HFF-Myc (cell line): ENCODE measurements at places on chromosomes 2 and 18.

DNA sequence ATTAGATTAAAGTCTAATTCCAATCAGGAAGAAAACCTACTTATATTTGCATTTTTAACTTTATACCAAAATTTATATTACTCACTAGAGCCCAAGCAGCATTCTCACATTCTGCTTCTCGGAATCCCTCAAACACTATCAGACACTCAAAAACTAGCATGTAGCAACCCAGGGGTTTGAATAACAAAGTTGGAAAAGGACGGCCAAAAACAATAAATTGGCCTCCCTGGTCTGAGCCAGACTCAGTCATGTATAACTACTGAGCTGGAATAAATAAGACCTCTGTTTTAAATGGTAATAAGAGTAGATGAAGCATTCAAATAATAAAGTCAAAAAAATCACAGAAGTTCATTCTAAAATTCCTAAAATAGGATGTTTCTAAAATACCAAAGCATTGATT, 290.9 kb downstream of the IRS1 start:
- no peak for DNase-seq

DNA sequence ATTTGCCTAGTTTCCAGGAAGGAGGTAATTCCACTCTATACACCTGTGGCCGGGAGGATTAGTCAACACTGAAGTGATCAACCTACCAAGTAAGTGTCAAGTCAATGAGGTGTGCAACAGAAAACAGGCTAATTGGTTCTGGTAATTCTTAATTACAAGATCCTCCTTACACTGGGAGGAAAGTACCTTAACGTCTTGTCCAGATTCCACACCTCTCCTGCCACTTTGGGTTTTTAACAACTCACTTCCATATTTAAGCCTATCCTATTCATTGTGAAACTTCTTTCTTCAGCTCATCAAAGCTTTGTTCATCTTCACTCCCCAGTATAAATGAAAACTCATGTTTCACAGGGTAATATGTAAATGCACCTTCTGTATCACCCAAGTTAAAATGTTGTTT, 22.0 kb upstream of the MAP4K4 start:
- DNase-seq: no peak

DNA sequence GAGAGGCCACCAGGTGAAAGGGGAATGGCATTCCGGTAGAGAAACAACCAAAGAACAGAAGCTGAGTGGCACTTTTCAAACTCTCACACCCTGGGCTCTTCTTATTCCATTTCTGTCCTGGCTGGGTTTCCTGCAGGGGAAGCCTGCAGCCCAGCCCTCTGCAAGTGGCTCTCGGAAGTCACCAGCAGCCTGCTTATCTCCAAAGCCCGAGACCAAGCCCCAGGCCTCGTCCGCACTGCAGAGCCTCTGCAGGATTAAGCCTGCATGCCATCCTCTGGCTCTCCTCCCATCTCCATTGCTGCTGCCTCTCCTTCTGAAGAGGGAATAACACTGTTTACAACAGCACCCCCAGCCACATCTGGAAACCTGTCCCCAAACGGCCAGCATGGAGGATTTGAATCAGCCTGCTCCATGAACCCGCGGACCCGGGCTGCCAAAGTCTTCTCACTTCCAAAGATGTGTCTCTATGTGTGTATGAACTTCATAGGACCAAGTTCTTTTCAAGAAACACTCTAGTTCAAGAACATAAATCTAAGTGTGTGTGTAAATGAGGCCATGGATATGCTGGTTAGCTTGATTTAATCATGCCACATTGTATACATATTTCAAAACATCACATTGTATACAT, 54.2 kb downstream of the DIPK1C start:
- no peak for DNase-seq

DNA sequence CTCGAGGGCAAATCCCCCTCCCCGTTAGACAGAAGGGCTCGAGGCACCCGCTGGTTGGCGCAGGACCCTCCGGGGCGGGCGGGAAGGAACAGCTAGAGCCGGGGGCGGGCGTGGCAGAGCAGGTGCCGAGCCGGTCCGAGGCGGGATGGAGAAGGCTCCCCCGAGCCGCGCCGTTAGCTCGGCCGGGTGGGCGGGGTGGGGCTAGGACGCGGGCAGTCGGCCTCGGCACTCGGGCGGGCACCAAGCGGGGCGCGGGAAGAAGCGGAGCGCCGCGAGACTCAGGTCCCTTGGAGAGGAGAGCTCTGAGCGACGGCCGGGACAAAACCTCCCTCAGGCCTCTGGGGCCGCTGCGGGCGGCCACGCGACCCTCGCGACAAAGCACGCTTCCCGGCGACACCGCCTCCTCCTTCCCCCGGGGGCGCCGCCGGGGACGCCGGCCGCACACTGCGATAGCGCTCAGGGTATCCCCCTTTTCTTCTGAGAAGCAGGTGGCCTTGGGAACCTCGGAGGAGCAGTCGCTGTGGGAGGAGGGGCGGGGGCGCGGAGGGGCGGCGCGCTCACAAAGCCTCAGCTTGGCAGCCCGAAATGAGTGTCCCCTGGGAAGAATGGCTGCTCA, 721 bp downstream of the FHOD3 start:
- DNase-seq: no peak

DNA sequence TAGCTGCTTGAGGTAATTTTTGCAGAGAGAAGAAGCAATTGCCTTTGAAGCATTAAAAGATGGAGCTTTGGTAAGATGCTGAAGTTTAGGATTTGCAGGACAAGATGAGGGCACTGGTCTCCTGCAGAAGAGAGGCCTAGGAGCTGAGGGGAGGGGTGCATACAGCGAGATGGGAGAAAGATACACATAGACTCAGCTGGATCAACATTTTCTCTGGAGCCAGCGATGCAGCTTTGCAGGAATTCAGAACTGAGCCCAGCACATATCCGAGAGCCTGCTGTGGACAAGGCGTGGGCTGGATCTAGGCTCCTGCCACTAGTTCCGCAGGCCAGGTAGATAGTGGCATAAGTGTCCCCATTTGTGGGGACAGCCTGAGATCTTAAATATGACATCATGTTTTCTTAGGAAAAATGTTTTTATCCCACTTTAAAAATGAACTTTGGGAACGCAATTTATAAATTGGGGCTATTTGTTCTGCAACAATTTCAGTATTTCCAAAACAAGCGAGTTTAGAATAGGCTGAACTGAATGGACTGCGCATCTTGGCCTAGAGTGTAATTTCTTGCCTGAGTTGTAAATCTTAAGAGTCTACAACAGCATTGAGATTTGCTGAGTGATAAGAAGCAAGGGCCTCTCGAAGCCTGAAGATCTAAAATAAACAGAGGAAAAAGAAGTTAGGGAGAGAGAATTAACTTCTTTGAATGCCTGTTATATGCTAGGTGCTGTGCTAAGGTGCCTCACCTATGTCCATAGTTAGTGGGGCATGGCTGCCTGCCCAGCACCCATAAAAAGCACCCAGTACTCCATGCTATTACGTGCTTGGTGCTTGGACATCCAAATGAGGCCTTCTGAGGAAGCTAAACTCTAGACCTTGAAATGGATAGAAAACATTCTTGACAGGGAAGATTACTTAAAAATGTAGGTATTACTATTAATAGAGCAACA, 17.3 kb downstream of the GRHL1 start:
- no peak for DNase-seq

DNA sequence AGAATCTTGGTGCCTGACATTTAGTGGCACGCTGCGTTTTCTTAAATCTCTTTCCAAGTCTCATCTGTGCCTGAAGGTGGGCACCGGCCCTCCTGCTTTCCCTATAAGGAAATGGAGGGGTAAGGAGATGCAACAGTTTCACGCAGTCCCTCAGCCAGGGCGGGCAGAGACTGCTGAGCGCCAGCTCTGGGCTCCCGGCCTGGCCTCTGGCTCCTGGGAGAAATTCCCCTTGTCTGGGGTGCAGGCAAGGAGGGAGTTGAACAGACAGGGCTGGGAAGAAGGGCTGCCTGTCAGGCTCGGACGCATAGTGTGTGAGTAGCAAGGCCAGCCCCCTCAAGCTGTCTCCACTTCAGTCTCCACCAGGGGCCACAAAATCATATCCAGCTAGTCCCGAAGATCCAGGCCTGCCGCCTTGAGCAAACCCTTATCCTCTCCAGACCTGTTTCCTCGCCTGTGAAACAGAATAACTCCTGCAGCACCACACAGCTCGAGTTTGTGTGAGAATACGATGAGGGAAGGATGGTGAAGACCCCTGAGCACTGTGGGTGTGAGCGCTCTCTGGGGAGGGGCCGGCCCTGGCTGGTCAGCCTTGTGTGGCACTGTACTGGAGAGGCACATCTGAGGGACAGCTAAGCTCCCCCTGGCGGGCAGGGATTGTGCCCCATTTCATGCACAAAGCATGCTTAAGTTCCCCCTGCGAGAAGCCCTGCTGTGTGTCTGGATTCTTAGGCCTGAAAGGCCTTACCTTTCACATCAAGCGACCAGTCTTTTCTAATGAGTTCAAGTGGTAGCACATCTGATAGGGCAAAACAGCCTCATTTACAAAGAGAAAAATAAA, 33.8 kb downstream of the SDC1 start:
- DNase-seq: no peak

DNA sequence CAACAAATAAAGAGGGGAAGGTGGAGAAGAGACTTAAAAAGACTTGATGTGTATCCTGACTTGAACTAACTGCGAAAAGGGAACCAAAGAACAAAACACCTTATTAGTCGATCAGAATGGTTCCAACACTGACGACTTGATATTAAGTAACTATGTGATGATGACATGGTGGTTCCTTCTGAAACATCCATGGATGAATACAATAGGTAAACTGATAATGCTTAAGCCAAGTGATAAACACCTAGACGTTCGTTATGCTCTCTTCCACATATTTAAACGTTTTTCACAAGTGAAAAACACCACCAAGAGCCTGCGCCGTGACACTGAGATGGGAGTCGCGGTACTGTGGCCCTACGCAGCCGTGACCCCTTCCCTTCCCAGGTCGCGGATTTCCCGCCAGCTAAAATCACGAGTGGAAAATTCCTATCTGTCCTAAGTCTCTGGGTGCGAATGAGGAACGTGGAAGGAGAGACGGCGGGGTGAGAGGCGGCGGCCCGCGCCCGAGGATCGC, 797 bp downstream of the TTC32 start:
- DNase-seq: no peak

- DNase-seq: no peak
These were observed 32.6 kb upstream of the B3GNT2 start for GRCh38 chr2:62163106-62163831.

DNA sequence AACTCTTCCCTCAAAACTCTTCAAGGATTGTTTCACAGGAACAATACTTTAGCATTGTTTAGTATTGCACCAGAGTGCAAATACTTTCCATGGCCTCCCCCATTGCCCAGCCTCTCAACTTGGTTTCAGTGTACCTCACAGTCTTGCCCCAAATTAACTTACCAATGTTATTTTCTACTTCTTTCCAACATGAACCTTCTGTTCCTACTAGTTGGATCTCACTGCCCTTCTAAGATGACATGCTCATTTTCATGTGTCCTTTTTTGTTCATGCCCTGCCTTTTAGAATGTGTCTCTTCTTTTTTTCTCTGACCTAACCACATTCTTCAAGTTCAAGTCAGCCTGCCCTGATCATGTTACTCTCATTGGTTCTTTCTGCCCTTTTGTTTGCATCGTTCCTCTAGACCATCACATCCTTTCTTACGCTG, 4.1 kb downstream of the SPATS2L start:
- DNase-seq: no peak

DNA sequence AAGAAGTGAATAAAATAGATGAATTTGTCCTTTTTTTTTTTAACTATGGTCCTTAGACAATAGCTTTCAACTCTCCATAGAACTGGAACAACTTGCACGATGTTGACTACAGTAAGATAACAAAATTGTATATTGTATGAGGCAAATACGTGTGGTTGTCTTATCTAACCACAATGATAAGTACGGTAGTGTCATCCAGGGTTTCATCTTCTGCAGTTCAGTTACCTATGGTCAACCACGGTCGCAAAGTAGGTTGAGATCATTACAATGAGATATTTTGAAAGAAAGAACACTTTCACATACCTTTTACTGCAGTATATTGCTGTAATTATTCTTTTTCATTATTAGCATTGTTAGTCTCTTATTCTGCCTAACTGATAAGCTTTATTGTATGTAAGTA, 295.2 kb downstream of the PARD3B start:
- DNase-seq: no peak

DNA sequence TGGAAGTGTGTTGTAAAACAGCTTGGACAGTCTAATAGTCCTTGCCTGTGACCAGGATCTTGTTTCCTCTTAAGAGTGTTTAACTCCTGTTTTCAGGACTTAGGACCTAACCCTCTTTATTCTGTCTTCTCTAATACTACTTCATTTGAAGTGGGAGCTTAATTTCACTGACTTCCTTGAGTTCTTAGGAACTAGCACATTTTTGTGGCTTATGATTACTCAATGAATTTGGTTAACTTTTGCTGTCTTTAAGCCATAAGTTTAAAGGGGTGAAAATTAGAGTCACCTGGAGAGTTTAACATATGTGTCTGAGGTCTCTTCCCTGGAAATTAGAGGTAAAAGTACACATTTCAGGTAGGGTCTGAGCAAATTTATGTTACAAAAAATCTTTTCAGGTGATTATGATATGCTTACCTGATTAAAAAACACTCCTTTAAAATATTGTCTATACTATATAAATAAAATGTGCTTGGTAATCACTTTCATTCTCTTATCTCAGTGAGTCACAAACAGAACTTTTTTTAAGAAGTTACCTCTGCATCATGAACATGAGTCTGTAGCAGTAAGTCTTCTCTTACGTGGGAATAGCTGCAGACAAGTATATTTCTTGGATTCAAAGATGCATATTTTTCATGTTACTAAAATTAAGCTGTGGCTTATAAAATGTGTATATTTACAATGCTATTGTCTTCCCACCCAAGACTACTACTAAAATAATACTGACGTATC, 52.7 kb downstream of the ATP9B start:
- DNase-seq: no peak

GRCh38 chr2:238945433-238946150, 97.7 kb downstream of the TWIST2 start:
- DNase-seq: no peak

- no peak for DNase-seq
These were observed 17.9 kb upstream of the LRRTM1 start for GRCh38 chr2:80322311-80322920.

DNA sequence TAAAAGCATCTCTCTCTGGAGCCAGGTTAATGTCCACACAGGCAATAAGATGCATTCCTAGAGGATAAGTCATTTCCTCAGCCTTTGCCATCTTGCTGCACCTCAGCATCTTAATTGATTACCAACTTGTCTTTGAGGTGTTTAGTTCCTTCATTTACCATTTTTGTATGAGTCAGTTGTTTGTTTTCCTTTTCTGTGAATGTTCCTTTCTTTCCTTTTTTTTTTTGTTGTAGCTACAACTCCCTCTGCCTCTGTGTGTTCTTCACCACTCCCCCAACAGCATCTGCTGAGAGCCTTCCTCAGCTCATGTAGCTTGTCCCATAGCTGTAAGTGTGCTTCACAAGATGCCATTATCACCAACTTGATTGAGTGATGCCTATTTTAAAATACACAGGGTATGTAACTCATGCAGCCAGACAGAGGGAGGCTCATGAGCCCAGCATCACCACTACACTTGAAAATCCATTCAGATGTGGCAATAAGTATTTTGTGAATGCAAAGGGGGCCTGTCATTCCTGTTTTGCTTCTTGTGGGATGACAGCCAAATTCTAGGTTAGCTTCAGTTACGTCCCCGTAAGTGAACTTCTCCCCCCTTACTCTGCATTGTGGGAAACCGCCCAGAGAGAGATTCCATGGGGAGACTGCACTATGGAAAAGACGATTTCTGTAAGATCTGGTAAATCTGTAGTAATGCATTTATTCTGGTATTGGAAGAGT, 315.9 kb upstream of the ZEB2 start:
- no peak for DNase-seq

GRCh38 chr2:197108758-197109157, 182.3 kb upstream of the PGAP1 start:
- no peak for DNase-seq
